ENCODE measurements at places on chromosomes 11 and 22.
A peak's percentile ranks its signal among the peaks of the same experiment; 100 is the strongest.

DNA sequence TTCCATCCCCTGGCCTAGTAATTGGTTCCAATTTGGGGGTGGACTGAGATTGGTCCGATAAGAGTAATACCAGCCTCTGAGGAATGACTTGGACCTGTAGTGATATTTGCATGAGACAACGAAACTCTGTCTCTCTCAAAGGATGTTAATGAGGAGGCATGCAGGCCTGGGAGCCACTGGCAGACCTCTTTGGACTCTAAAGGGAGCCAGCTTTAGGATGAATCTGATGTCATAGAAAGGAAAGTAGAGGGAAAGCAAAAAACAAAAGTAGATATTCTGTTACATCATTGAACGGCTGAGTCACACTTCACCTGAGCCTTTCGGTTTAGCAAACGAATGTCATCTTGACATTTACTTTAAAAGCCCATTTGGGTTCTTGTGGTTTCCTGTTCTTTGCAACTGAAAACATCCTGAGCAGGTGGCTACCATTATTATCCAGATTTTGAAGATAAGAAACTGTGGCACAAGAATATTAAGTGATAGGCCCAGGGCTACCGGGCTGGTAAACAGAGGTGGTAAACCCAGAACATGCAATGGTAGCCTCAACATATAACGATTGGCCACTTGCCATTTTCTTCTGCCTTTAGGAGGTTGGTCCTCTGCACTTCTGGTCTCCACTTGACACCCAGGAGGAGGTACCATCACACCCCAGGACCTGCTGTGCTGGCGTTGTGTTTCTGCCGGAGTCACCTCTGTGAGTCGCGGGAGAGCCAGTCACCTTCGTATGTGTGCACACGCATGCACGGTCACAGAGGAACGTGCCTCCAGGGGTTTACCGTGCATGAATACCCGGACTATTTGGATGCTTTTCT lies 42.7 kb downstream of the RTL6 start:
- DNase-seq = no peak

- no peak for DNase-seq
Measured at GRCh38 chr11:66849501-66850234, 6.4 kb downstream of the RCE1 start.

DNA sequence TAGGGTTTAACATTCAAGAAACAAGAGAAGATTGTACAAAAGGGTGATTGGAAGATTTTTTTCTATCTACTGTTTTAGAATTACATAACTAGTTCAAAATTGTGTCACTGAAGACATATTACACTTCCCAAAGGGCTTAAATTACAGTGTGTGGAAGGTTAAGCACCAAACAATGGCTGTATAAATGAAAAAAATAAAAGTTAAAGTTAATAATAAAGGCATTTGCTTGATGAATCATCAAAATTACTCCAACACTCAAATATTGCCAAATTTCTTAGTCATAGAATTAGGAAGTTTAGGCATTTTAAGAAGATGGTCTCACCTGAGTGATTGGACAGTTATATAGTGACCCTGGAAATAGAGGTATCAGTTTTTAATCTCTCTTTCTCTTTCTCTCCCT lies 227.6 kb upstream of the CARD18 start:
- DNase-seq = no peak

GRCh38 chr22:47166446-47167016 lies 404.1 kb downstream of the TBC1D22A start:
- DNase-seq = no peak

- DNase-seq = no peak
Measured at GRCh38 chr11:115255006-115255762, 249.0 kb downstream of the CADM1 start.

GRCh38 chr11:34501500-34501899 lies 12.1 kb downstream of the ELF5 start:
- peak; percentile 85 for DNase-seq

DNA sequence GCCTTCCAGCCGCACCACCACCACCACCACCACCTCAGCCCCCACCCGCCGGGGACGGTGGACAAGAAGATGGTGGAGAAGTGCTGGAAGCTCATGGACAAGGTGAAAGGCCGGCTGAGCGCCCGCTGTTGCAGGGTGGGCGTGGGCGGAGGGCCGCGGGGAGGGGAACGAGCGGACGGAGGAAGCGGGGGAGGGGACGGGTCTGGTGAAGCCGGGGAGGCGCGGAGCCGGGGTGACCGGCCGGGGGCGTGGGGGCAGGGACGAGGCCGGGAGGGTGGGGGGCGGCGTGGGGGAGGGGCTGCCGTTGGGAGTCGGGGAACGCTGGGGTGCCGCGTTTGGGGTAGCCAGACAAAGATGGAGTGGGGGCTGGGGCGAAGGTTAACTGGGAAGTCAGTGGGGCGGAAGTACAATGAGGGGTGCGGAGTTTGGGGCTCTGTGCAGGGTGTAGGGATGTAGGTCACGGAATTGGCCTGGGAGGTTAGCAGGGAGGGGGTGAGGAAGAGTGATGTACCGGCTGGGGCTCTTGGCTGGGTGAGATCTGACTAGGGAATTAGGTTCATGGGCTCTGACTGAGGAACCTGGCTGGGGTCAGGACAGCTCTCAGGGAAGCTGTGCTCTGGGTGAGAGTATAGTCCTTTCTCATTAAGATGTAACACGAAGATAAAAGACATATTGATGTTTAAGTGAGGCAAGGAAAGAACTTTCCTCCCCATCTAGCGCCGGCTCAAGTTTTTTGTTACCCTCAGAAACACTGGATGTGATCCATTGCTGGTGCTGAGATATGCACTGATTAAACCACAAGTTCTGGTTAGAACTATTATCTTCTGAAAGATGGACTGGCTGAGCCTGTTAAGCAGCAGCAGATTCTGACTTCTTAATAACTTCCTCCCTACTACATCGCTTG lies 624 bp downstream of the CBL start:
- DNase-seq = no peak

DNA sequence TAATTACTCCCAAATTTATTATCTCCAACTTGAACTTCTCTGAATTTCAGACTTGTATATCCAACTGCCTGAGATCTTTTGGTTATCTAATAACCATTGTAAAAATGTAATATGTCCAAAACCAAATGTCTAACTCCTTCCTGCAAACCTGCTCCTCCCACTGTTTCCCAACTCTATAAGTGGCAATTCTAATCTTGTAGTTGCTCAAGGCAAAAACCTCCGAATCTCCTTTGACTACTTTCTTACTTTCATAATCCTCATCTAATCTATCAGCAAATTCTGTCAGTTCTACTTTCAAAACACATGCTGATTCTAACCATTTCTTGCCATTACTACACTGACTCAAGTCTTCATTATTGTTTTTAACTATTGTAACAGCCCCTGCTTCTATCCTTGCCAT lies 55.7 kb downstream of the FAM168A start:
- no peak for DNase-seq

DNA sequence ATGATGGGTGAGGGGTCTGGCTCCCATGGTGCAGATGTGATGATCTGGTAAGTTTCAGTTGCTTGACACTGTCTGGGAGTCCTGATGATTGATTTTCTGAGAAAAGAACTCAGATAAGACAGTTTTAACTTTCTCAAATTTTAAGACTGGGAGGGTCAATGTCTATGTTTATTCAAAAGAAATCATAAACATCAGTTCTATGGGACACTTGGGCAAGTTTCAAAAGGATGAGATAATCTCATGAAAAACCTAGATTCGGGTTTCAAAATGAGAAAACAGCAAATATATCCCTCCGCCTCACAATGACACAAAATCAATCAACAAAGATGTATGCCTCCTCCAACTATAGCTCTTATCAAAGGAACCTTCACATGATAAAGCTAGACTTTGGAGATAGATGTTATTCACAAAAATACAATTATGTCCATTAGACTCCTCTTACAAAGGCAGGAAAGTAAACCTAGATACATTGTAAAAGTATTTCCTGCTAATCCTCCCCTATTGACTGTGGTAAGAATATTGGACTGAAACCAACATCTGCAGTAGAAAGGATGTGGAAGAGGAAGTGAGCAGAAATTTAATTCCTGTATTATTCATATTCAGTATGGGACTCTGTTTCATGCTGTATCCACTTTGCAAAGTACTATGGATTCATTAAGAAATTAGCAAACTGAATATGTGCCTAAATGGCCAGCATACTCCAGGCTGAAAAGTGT lies 21.6 kb downstream of the SVIP start:
- DNase-seq = no peak

DNA sequence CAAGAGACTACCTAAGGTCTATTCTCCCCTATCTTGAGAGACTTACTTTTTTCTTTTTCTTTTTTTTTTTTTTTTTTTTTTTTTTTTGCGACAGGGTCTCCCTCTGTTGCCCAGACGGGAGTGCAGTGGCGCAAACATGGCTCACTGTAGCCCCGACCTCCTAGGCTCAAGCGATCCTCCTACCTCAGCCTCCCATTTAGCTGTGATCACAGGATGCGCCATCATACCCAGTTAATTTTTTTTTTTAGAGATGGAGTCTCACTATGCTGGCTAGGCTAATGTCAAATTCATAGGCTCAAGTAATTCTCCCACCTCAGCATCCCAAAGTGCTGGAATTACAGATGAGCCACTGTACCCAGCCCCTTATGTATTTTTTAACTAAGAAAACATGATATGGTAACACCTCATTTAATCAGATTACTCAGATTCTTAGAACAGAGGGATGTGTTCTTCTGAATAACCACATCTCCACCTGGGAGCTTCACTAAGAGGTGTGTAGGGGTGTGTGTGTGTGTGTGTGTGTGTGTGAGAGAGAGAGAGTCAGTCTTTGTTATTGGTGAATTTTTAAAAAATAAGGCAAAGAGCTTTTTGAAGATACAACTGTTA lies 102.9 kb downstream of the USP35 start:
- no peak for DNase-seq

DNA sequence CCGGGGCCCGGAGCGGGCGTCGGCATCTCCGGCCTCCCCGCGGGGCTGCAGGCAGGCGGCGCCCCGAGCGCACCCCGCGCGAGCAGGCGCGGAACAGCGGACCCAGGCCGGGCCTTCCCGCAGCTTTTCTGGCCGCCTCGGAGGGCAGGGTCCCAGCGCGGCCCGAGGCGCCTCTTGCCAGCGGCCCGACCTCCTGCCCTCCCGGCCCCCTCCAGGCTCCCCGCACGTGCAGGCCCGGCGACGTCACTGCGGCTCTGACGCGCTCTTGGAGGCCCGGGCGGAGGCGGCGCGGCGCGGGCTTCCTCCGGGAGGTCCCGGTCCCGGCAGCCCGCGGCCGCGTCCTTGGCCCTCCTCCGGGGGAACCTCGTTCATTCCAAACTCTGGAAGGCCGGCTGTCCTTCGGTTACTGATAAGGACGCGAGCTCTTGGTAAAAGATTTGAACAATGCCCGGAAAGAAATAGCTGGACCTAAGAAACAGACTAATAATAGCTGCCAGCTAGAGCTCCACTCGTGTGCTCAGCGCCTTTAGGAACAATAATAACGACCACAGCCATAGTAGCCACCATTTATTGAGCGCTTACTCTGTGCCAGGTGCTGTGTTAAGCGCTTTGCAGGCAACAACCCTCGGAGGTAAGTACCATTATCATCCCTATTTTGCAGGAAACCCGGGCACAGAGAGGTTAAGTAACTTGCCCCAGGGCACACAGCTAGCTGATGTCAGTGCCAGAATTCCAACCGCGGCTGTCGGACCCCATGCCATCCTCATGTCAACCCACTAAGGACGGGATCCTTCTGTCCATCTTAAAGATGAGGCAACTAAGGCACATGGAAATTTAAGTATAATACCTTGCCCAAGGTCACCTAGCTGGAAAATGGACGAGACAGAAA lies 39.1 kb upstream of the CREB3L1 start:
- DNase-seq = no peak

DNA sequence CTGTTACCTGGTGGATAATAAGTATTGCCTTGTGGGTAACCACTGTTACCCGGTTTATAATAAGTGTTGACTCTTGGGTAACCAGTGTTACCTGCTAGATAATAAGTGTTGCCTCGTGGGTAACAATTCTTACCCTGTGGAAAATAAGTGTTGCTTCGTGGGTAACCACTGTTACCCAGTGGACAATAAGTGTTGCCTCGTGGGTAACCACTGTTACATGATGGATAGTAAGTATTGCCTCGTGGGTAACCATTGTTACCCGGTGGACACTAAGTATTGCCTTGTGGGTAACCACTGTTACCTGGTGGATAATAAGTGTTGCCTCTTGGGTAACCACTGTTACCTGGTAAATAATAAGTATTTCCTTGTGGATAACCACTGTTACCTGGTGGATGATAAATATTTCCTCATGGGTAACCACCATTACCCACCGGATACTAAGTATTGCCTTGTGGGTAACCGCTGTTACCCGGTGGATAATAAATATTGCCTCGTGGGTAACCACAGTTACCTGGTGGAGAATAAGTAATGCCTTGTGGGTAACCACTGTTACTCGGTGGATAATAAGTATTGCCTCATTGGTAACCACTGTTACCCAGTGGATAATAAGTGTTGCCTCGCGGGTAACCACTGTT lies 8.7 kb upstream of the NXPE4 start:
- no peak for DNase-seq

DNA sequence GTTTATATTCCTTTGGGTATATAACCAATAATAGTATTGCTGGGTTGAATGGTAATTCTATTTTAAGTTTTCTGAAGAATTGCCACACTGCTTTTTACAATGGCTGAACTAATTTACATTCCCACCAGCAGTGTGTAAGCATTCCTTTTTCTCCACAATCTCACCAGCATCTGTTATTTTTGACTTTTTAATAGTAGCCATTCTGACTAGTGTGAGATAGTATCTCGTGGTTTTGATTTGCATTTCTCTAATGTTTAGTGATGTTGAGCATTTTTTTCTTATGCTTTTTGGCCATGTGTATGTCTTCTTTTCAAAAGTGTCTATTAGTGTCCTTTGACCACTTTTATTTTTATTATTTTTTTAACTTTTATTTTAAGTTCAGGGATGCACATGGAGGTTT lies 275.3 kb downstream of the METTL15 start:
- no peak for DNase-seq

DNA sequence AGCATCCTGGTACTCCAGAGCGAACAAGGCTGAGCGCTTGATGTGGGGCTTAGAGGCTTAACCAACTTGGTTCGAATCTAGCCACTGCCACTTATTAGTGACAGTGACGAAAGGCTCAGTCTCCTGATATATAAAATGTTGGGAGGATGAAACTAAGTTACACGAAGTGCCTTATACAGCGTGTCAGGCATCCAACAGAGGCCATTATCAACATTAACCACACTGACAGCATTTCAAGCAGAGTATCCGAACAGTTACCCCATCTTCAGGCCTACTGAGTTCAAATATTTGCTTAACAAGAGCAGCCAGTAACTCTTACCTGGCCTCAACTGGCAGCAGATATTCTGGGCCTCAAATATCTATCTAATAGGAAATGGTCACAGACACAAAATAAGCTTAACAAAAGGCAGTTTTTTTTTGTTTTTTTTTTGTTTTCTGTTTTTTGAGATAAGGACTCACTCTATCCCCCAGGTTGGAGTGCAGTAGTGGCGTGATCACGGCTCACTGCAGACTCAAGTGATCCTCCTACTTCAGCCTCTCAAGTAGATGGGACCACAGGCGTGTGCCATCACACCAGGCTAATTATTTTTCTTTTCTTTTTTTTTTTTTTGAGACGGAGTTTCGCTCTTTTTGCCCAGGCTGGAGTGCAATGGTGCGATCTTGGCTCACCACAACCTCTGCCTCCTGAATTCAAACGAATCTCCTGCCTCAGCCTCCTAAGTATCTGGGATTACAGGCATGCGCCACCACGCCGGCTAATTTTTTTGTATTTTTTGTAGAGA lies 2.9 kb downstream of the SERPIND1 start:
- no peak for DNase-seq

Measured in AG09319 (cell line).